ENCODE measurements at places on chromosomes 2 and 18. TPM values are rescaled to one million over a fixed set of nuclear protein-coding genes. Genes with fewer than 3 reads are reported as not detected.

Gene GPR155
- total RNA-seq: 2.5 TPM

Gene SLC23A3
- total RNA-seq: 0.25 TPM

Gene NT5DC4
- not detected for total RNA-seq

Gene LIMS4
- 20.4 TPM for total RNA-seq

Gene TEKT4
- total RNA-seq: not detected
